ENCODE measurements at places on chromosomes 12 and 14.

DNA sequence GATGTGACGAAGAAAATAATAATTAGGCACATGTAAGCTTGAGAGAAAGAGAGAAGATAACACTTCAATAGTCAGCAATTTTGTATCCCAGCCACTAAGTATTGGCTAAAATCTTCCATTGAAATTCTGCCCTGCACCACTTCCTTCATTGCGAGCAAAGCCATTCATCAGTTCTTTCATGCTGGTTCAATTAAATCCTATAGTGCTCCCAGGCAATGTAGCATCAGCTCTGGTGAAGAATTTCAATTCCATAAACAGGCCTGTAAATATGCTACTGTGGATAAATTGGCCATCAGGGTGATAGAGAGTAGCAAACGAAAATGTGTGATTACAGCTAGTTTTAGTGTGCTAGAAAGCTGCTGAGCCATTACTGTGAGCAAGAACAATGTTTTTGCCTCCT is 24.7 kb downstream of the RPL10L start:
- no peaks in the 10 kb centered on the region for H3K27me3 ChIP-seq
- no peak overlapping the region for H3K27ac ChIP-seq
- H3K36me3 ChIP-seq: no peaks in the 10 kb centered on the region
- DNase-seq: no peak
- no peak overlapping the region for H3K4me3 ChIP-seq

DNA sequence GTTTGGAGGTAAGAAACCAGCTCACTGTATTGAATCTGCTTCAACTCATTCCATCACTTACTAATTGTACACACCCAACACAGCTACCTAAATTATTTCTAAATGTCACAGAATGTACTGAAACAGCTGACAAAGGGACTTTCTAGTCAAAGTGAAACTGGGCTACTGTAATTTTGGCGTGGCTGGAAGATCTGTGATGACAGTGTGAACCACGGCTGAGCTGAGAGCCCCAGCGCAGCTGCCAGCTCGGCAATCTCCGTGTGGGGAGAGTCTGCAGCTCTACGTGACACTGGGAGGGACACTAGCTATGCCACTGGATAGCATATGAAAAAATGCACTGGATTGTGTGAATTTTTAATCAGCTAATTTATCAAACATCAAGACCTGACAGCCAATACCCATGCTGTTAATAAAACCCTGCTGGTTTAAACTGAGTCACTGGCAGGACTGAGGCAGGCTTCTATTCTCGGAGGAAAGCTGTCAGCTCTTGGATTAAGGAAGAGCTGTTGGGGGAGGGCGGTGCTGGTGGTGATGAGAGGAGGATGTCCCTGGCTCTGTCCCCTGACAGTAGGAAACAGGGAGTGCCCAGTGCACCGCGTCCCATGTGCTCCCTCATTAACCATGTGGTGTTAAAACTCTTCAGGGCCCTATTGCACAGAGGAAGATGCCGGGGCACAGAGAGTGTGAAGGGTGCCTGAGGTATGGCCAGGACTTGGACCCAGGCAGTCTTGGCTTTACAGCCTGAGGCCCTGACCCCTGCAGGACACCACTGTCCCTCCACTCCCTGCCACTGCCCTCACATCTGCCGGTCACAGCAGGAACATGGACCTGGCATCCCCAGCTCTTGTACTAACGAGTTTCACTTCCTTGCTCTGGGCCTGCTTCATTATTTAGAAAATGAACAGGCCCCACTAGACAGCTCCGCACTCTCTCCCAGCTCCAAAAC is 13.3 kb downstream of the SLC15A4 start:
- no peaks in the 10 kb centered on the region for H3K36me3 ChIP-seq
- H3K27me3 ChIP-seq: no peaks in the 10 kb centered on the region
- H3K27ac ChIP-seq: peak overlapping the region; percentile 48

DNA sequence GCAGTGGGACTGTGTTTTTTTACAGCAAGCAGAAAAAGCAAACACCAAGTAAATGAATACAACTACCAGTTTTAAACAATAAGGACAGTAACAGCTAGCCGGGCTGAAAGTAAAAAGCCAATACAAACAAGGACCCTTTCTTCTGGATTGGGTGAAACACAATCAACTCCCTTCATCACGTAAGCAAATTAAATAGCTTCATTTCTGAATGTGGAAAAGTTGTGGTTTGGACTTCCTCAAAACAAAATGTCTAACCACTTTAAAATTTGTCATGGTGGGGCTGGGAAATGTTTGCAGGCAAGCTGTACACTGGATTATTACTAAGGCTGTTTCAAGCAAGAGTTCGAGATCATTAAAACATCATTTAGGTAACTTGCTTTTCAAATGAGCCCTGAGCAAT is 47.4 kb downstream of the TCHP start:
- H3K27me3 ChIP-seq: no peaks in the 10 kb centered on the region
- H3K4me3 ChIP-seq: no peak overlapping the region
- no peak overlapping the region for H3K27ac ChIP-seq
- no peaks in the 10 kb centered on the region for H3K4me1 ChIP-seq
- no peaks in the 10 kb centered on the region for H3K36me3 ChIP-seq

- H3K27ac ChIP-seq: no peak overlapping the region
- no peaks in the 10 kb centered on the region for H3K36me3 ChIP-seq
- H3K27me3 ChIP-seq: no peaks in the 10 kb centered on the region
- no peaks in the 10 kb centered on the region for H3K4me1 ChIP-seq
- DNase-seq: no peak
These were observed 119.1 kb downstream of the PTPN11 start for GRCh38 chr12:112537710-112538396.

- DNase-seq: no peak
- no peak overlapping the region for H3K4me3 ChIP-seq
- H3K27me3 ChIP-seq: no peaks in the 10 kb centered on the region
- H3K4me1 ChIP-seq: no peaks in the 10 kb centered on the region
- H3K27ac ChIP-seq: no peak overlapping the region
These were observed 6.7 kb upstream of the PRPF40B start for GRCh38 chr12:49616533-49617219.

GRCh38 chr12:7092229-7092985 is at the start of gene C1R:
Gene C1R, minus strand, starts transcription at chr12:7092445. Its CDS starts 57 bp downstream, at chr12:7092388.
- H3K27ac ChIP-seq: peak within 1 kb of the TSS; percentile 98
- H3K27me3 ChIP-seq: no peaks in the 10 kb centered on the region
- peak within 1 kb of the TSS; percentile 77 for H3K4me3 ChIP-seq

- no peak for DNase-seq
- no peaks in the 10 kb centered on the region for H3K36me3 ChIP-seq
- no peak overlapping the region for H3K4me3 ChIP-seq
- no peak overlapping the region for H3K27ac ChIP-seq
- H3K4me1 ChIP-seq: no peaks in the 10 kb centered on the region
These were observed 109.7 kb downstream of the TMTC3 start for GRCh38 chr12:88251798-88252197.

GRCh38 chr12:103442822-103443221 is 52.9 kb downstream of the C12orf42 start:
- H3K36me3 ChIP-seq: no peaks in the 10 kb centered on the region
- no peak overlapping the region for H3K27ac ChIP-seq
- no peak for DNase-seq
- H3K4me1 ChIP-seq: no peaks in the 10 kb centered on the region
- H3K4me3 ChIP-seq: no peak overlapping the region
- H3K27me3 ChIP-seq: no peaks in the 10 kb centered on the region

DNA sequence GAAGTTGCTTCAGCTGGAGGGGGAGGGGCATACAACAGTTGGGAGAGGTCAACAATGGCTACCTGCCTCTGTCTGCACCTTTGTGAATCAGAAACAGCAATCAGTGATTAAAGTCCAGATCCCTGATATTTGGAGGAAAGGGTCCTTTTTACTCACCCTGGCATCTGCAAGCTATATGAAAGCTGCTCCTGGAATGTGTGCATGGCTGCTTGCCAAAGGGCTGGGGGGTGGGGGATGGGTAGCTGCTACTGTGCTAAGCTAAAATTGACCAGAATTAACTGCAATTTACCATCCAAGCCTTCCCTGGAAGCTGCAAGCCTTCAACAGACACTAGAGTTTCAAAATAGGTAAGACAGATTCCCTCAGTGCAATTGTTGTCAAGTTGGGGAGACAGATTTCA is 13.5 kb upstream of the GTF2A1 start:
- DNase-seq: no peak
- H3K4me1 ChIP-seq: no peaks in the 10 kb centered on the region
- H3K27me3 ChIP-seq: no peaks in the 10 kb centered on the region
- no peak overlapping the region for H3K4me3 ChIP-seq
- H3K27ac ChIP-seq: no peak overlapping the region

GRCh38 chr12:45244561-45245343 is 28.9 kb downstream of the ANO6 start:
- H3K4me3 ChIP-seq: no peak overlapping the region
- H3K4me1 ChIP-seq: no peaks in the 10 kb centered on the region
- no peak for DNase-seq

DNA sequence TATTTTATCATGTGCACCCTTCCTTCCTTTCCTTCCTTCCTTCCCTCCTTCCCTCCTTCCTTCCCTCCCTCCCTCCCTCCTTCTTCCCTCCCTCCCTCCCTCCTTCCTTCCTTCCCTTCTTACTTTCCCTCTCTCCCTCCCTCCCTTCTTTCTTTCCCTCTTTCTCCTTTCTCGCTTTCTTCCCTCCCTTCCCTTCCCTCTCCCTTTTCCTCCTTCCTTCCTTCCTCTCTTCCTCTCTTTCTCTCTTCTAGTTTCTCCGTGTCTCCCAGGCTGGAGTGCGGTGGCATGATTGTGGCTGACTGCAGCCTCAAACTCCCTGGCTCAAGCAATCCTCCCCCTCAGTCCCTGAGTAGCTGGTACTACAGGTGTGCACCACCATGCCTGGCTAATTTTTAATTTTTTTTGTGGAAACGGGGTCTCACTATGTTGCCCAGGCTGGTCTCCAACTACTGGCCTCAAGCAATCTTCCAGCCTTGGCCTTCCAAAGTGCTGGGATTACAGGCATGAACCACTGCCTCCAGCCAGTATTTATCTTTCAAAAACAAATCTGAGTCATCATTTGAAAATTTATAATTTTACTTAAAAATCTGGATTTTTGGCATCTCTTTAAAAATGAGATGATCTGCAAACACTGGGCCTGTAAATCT is 7.8 kb downstream of the C1RL start:
- no peak for DNase-seq
- no peaks in the 10 kb centered on the region for H3K27me3 ChIP-seq
- no peaks in the 10 kb centered on the region for H3K36me3 ChIP-seq
- no peak overlapping the region for H3K4me3 ChIP-seq

- H3K36me3 ChIP-seq: no peaks in the 10 kb centered on the region
- no peak overlapping the region for H3K27ac ChIP-seq
- no peaks in the 10 kb centered on the region for H3K27me3 ChIP-seq
- H3K4me1 ChIP-seq: no peaks in the 10 kb centered on the region
- DNase-seq: no peak
- no peak overlapping the region for H3K4me3 ChIP-seq
These were observed 189.1 kb downstream of the PIWIL1 start for GRCh38 chr12:130526813-130527212.

GRCh38 chr12:30329281-30329680 is 366.4 kb downstream of the IPO8 start:
- DNase-seq: no peak
- no peaks in the 10 kb centered on the region for H3K27me3 ChIP-seq
- no peaks in the 10 kb centered on the region for H3K4me1 ChIP-seq
- no peak overlapping the region for H3K27ac ChIP-seq
- no peaks in the 10 kb centered on the region for H3K36me3 ChIP-seq
- H3K4me3 ChIP-seq: no peak overlapping the region

DNA sequence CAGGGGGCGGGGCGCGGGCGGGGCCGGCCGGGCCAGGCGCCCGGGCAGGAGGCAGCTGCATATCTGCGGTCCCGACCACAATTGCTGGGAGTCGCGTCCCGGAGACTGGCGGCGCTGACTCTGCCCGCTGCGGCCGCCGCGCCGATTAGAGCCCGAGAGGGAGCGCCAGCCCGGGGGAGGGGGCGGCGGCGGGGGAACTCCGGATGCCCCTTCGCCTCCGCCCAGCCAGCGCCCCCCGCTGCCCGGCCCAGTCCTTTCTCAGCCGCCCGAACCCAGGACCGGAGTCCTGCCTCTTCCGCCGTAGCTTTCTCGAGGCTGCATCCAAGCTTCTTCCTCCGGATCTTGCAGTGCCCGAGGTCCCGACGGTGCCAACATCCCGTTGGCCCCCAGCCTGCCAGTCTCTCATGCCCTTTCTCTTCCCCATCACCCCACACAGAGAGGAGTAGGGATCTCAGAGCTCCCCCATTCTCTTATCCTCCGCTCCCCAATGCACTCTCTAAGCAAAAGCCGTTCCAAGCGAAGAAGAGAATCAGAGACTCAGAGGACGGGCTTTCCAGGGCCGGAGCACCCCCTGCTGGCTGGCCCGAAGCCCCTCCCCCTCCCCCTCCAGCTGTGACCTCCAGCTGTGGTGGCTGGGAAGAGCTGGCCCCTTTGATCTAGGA is 8.8 kb upstream of the SP7 start:
- H3K36me3 ChIP-seq: no peaks in the 10 kb centered on the region
- H3K4me3 ChIP-seq: peak overlapping the region; percentile 78
- H3K4me1 ChIP-seq: no peaks in the 10 kb centered on the region
- H3K27me3 ChIP-seq: no peaks in the 10 kb centered on the region
- peak; percentile 71 for DNase-seq

GRCh38 chr14:74312161-74312560 is 9.4 kb upstream of the ABCD4 start:
- H3K27ac ChIP-seq: no peak overlapping the region
- H3K4me1 ChIP-seq: no peaks in the 10 kb centered on the region
- H3K27me3 ChIP-seq: no peaks in the 10 kb centered on the region
- no peaks in the 10 kb centered on the region for H3K36me3 ChIP-seq
- no peak for DNase-seq

GRCh38 chr12:27552886-27553560 is 29.0 kb downstream of the PPFIBP1 start:
- DNase-seq: no peak
- peak overlapping the region; percentile 65 for H3K27ac ChIP-seq
- H3K4me3 ChIP-seq: no peak overlapping the region
- no peaks in the 10 kb centered on the region for H3K36me3 ChIP-seq
- peaks cover 8% of the 10 kb centered on the region for H3K4me1 ChIP-seq

DNA sequence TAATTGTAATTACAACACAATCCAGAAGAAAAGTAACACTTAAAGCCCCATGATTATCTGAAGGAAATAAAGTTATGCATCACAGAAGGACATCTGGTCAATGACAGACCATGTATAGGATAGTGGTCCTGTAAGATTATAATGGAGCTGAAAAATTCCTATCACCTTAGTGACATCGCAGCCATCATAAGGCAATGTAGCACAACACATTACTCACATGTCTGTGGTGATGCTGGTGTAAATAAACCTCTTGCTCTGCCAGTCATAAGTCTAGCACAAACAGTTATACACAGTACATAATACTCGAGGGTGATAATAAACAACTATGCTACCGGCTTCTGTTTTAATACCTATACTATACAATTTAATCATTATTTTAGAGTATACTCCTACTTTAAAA is 11.2 kb downstream of the ATG2B start:
- no peaks in the 10 kb centered on the region for H3K36me3 ChIP-seq
- H3K4me1 ChIP-seq: no peaks in the 10 kb centered on the region
- H3K27ac ChIP-seq: no peak overlapping the region
- no peaks in the 10 kb centered on the region for H3K27me3 ChIP-seq

DNA sequence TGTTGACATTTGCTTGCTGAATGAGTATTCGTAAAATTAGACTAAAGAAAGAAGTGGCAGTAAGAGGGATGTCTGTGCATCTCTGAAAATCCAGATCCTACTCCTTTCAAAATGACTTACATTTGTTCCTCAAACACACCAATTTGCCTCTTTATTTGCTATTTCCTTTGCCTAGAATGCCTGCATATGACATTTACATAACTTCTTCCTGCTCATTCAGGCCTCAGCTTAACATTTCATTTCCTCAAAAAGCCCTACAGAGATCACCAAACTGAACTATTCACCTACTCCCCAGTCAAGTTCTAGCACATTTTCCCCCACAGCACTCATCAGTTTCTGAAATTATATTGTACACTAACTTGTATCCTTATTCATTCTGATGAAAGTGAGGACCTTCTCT is 907.2 kb downstream of the LRFN5 start:
- no peak overlapping the region for H3K4me3 ChIP-seq
- no peak for DNase-seq

All from breast epithelium (tissue), 4 donors.